ENCODE measurements at places on chromosomes 1 and 21.
A peak's percentile ranks its signal among the peaks of the same experiment; 100 is the strongest.

GRCh38 chr1:69702085-69702484 is 134.4 kb downstream of the LRRC7 start:
- no peak for DNase-seq

DNA sequence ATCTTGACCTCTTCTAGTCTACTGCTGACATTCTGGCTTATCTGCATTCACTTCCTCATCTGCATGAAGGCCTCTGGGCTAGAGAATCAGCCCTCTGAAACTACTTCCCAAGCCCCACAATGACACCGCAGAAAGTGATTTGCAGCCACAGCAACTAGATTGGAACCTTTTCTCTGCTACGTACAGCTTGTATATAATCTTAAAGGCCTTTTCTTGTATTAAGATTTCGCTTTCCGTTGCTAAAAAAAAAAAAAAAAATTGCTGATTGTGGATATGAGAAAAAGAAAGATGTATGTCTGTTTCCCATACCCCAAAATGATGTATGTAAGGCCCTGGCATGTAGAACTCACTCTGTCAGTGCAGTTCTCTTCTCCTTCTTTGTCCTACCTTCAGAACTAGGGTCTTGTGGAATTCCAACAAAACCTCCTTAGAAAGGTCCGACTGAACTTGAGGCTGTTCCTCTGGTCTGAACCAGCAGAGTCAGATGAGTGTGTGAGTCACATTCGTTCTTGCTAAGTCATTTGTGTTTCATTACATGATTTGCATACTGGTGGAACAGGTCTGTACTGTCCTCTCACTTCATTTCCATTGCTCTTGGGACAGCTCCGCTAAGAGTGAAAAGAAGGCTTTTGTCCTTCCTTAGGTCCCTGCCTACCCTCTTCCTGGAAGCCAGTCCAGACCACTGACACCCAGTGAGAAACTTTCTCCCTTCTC is 62.7 kb downstream of the PLPP3 start:
- no peak for DNase-seq

GRCh38 chr1:21916447-21917238 is 20.5 kb downstream of the HSPG2 start:
- no peak for DNase-seq

DNA sequence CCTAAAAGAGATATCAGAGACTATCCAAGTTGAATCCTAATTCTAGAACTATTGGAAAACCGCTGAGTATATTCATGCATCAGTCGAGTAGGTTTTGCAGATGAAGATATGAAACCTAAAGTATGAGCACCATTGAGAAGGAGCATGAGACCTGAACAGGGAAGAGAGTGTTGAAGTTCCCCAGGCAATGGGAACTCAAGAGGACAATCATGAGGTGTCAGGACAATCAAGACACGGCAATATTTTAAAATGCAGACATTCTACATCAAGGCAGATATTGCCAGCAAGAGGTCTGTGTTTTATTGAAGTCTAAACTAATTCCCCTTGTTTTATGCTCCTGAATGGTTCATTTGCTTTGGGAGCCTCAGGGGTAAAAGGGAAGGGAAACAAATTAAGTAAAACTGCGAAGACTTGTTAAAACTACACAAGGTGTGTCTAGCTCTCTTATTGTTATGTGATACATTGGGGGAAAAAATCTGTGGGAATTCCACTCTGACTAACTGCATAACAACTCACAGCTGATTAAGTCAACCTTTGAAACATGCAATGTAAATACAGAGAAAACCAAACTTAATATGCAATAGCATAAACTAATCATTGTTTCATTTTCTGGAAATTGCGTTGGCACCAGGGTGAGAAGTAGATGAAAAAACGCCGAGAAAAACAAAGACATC is 347.9 kb upstream of the ADGRL2 start:
- DNase-seq, result no peak

DNA sequence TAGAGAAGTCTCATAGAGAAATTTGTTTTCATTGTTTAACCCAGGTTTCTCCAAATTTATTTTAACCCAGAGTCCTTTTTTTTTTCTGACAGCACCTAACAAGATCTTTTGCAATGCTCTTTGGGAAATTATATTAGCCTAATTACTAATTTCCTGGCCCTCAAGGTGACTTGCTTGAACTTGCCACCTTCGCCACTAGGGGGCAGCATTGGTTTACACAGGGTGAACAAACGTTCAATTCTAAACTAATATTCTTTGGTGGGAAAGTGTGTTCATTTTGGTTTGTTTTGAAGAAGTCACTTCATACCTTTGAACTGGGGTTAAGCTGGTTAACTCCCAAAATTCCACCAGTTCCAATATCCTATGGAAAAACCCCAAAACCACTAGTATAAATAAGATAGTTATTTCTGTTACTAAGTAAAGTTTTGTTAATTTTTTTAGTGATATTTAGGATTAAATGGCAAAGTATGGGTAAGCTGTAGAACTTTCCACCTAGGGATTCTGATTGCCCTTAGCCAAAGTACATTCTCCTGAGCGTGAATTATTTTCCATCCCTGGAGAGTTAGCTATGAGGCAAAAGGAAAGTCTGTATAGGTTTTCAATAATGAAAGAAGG is 13.0 kb downstream of the CCDC190 start:
- peak; percentile 79 for DNase-seq

GRCh38 chr1:222680080-222680479 is 32.2 kb downstream of the AIDA start:
- DNase-seq, result no peak

DNA sequence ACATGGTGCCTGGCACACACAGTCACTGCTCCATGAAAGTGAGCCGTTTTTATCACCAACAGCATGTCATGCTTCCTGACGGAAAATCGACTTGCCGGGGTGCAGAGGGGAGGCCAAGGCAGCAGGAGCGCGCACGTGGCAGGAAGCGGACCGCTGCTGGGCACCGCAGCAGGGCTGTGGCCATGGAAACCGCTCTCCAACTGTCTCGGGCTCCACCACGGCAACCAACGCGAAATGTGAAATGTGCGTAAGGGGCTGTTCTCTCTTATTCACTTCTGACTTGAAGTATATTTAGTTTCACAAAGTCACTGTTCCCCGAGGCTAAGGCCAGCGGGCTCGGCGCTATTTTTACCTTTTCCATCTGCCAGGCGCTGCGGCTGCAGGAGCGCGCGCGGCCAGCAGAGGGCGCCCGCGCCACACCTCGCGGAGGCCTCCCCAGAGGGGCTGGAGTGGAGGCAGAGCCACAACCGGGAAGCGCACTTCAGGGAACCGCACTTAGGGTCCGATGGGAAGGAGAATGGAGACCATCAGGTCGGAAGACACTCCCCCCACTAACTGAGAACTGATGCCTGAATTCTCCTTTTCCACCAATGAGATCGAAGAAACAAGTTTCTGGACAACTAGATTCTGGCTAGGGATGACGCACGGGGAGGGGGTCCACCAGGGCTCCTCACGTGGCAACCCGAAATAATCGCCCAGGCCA is 19.7 kb downstream of the RCC2 start:
- peak; percentile 48 for DNase-seq

DNA sequence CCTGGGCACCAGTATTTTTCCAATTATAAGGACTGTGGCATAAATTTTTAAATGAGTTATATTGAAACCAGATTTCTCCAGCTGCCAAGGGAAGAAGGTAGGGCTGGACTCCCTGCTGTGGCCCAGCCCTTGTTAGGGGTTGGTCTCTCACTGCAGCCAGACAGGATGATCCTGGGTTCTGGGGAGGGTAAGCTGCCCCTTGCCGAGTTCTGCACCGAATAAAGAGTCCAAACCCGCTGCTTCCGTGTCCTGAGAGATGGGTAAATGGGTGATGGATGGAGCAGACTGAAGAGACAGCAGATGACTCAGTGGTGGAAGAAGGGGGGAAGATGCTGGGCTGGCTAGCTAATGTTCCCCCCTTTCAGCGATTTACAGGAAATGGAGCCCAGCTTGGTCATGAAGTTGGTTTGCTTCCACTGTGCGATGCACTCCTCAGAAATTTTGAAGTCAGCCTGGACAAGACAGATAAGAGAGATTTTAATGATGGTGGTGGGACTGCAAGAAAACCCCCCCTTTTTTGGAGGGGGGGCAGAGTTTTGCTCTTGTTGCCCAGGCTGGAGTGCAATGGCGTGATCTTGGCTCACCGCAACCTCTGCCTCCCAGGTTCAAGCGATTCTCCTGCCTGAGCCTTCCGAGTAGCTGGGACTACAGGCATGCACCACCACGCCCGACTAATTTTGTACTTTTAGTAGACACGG is 41.4 kb downstream of the YARS1 start:
- DNase-seq, result no peak

GRCh38 chr21:41064334-41064791 is 103.6 kb upstream of the BACE2 start:
- no peak for DNase-seq

DNA sequence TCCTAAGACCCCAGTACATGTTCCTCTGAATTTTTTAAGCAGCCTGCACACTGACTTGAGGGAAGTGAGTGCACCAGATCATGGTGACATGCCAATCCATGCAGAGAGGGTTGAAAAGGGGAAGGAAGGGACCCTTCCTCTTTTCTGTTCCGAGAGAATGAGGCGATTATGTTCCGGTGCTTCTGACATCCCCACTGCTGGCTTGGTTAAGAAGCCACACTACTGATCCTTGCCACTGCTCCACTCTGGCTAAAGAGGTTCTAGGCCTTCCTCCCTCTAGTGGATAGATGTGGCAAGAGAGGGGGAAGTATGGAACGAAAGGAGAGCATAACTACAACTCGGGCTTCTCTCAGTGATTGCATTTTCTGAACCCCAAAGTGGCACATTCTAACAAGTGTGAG is 1.8 kb upstream of the CYB5R1 start:
- no peak for DNase-seq

DNA sequence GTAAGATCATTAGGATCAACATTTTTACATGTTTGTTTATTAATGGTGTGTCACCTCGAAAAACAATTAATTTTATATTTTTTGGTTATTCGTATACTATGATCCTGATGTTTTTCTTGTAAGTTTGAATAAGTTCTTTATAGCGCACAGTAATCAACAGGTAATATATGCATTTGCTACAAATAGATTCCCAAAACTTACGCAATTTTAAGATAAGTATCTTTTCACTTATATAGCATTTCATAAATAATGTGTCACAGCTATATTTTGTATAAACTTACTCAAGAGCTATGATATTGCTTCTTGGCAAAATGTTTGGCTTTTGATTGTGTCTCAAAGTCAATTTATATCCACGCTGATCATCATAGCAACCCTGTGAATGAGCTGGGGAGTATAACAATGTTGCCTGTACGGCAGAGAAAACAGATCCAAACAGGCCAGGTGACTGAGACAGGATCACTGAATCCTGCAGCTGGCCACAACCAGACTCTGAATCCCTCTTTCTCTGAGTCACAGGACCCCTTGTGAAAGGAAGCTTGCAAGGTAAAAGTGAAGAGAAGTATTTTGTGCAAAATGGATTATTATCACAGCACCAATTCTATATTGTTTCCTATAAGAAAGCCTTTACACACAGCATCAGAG is 48.6 kb downstream of the GNG12 start:
- DNase-seq, result no peak

DNA sequence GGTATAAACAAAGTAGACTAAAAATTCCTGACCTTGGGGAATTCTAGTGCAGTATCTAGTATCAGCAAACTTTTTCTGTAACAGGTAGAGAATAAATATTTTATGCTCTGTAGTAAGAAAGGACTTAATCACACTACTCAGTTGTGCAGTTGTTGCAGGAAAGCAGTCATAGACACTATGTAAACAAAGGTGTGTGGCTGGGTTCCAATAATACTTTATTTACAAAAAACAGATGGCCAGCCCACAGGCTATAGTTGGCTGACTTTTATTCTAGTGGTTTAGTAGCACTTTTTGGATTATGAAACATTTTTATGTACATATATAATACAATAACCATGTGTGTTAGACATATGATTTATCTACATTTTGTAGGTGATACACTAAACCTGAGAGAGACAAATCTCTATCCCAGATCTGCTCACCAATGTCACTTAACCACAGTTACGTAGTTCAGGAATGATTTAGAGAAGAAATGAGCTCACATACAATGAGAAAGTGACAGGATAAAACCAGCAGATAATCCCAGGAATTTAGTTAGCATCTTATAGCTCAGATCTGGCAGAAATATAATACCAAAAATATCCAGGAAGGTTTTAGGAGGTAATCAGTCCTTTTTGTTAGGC is 56.1 kb downstream of the MIER1 start:
- DNase-seq, result no peak

GRCh38 chr1:67983867-67984266 is 66.6 kb downstream of the DIRAS3 start:
- no peak for DNase-seq

GRCh38 chr21:17451364-17451891 is 61.4 kb upstream of the CXADR start:
- no peak for DNase-seq

GRCh38 chr1:151196292-151196800 is 2.0 kb upstream of the PIP5K1A start:
- DNase-seq, result no peak

GRCh38 chr1:90836345-90836679 is 119.2 kb upstream of the BARHL2 start:
- no peak for DNase-seq

GRCh38 chr1:2921970-2922686 is 99.1 kb upstream of the ACTRT2 start:
- DNase-seq, result no peak

- DNase-seq, result no peak
Measured at GRCh38 chr1:118113261-118113660, 71.8 kb downstream of the SPAG17 start.

DNA sequence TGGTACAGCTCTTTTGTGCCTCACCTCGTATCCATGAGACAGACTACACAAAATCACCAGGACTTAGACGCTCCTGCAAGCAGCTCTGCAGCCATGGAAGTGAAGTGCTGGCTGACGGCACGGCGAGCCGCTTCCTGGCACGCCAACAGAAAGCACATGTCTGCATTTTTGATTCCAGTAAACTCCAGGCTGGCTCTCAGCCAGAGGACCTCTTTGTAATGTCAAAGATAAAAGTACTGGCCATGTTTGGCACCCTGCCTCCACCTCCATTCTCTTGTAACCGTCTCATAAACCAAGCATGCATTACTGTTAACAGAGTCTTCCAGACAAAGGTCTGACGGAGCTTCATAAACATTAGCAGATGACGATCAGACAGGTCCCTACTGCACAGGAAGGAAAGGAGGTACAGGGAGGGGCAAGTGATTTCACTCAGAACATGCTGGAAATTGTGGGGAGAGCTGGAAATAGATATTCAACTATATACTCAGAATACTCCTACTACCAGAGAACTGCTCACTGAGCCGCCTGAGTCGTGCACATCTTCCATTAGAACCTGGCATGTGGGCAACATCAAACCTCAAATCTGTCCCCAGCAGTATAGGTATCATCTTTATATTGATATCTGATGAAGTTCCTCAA is 632.0 kb downstream of the SMYD3 start:
- no peak for DNase-seq

GRCh38 chr1:74467786-74468377 is 44.5 kb downstream of the LRRC53 start:
- DNase-seq, result no peak
